Stimulated activated CD4-positive, alpha-beta T cell treated with anti-CD3 and anti-CD28 coated beads, Interleukin-12 subunit alpha, Interleukin-12 subunit beta, amount 100 ng/mL, for 48 hours (primary cell): ENCODE measurements at places on chromosomes 1 and 21.

- no peak for DNase-seq
These were observed 52.1 kb upstream of the LGALS8 start for GRCh38 chr1:236471653-236472052.

DNA sequence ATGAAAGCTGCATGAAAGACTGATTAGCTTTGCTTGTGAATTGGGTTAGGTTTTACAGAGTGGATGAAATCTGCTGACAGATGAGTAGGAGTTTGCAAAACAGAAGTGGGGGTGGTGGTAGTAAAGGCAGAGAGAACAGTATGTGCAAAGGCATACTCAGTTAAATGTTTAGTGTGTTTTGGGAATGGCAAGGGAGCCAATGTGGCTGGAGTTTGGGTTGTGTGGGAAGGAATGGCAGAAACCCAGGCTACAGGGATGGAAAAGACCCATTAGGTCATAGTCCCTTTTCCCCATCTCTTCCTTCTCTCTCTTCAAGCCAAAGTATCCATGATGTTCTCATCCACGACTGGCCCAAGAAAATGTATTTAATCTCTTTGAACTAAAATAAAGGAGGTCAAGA lies 362.2 kb upstream of the LYPLAL1 start:
- no peak for DNase-seq

- no peak for DNase-seq
These were observed 23.1 kb downstream of the RCC2 start for GRCh38 chr1:17416389-17416788.

DNA sequence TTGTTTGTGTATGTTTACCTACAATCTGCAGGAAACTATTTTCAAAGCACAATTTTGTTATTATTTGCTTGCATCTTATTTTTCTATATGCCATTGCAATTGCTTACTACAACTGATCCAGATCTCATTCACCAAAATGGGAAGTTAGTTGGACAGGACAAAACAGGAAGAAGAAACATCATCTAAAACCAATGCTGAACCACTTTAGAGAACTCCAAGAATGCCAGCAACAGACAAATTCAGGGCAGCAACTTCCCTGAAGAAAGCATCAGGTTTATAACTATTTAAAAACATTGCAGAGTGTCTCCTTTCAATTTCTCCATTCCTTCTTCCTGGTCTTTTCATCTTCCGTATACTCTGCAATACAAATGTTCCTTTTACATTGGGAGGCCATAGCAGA lies 82.4 kb upstream of the SMYD2 start:
- no peak for DNase-seq

DNA sequence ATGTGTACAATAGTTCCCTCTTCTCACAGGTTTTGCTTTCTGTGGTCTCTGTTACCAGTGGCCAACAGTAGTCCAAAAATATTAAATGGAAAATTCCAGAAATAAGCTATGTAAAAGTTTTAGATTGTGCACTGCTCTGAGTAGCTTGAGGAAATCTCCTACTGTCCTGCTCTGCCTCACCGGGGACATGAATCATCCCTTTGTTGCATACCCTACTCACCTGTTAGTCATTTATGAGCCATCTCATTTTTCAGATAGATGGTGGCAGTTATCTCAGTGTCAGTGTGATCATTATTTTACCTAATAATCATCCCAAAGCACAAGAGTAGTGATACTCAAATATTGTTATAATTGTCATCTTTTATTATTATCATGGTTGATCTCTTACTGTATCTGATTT lies 688.1 kb downstream of the PLA2G4A start:
- no peak for DNase-seq
